Stimulated activated CD4-positive, alpha-beta T cell treated with anti-CD3 and anti-CD28 coated beads, TNF-alpha, amount 100 ng/mL, for 1 hour (primary cell): ENCODE measurements at places on chromosomes 5 and 9.

- no peak for DNase-seq
Observed at GRCh38 chr5:34692786-34693185, 36.7 kb downstream of the RAI14 start.

GRCh38 chr5:36953043-36953442 lies 76.5 kb downstream of the NIPBL start:
- no peak for DNase-seq

GRCh38 chr9:6630502-6631206 lies 14.9 kb downstream of the GLDC start:
- DNase-seq, result no peak

DNA sequence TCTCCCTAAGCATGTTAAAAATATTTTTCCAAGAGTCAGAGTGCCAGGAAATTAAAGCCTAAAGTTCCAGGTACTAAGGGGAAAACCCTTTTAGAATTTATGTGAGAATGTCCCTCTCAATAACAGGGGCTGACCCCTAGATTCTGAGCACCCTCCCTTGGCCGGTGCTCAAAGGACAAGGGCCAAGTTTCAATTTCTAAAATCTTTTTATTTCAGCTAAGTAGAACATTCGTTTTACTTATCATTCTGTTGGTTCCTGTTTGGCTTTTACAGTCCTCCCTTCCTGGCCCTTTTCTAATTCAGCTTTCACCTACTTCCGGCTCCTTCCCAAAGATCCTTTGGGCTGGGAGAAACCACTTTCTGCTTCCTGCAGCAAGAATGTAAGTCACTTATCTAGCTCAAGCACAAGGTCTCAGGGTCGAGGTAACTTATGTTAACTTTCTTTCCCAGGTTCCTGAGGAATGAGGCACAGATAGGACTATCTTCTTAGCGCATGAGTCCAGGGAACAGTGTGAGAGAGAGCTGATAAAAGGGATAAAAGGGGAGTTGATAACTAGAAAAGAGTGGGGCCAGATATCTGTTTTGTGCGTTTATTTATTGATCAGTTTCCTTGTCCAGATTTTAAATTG lies 34.6 kb upstream of the F2RL2 start:
- DNase-seq, result no peak

- DNase-seq, result no peak
Observed at GRCh38 chr9:87701931-87702421, 23.9 kb upstream of the CTSL start.

- DNase-seq, result no peak
Observed at GRCh38 chr9:83472221-83472665, 66.0 kb downstream of the FRMD3 start.

- no peak for DNase-seq
Observed at GRCh38 chr5:6279607-6280006, 98.7 kb downstream of the MED10 start.

DNA sequence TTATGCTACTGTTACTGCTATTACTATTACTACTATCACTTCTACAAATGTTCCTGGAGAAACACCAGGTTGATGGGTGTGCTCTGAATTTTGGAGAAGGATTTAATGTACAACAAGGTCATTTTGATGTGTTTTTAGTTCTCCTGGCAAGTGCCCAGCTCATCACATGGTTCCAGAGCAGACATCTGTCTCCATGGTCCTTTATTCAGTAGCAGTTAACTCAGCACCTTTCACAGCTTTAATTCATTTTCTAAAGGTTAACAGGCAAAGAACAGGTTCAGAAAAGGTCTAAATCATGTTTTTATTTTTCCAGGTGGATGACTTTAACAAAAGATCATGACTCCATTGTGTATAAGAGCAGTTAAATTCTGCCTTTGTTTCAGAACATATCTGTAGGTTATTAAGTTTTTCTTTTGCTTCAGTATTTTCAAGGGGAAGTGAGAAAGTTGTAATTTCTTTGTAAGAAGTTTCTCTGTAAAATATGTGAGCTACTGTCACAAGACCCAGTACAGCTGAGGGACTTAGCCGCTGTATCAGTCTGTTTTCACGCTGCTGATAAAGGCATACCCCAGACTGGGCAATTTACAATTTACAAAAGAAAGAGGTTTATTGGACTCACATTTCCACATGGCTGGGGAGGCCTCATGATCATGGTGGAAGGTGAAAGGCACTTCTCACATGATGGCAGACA lies 41.9 kb downstream of the MTRR start:
- DNase-seq, result no peak

DNA sequence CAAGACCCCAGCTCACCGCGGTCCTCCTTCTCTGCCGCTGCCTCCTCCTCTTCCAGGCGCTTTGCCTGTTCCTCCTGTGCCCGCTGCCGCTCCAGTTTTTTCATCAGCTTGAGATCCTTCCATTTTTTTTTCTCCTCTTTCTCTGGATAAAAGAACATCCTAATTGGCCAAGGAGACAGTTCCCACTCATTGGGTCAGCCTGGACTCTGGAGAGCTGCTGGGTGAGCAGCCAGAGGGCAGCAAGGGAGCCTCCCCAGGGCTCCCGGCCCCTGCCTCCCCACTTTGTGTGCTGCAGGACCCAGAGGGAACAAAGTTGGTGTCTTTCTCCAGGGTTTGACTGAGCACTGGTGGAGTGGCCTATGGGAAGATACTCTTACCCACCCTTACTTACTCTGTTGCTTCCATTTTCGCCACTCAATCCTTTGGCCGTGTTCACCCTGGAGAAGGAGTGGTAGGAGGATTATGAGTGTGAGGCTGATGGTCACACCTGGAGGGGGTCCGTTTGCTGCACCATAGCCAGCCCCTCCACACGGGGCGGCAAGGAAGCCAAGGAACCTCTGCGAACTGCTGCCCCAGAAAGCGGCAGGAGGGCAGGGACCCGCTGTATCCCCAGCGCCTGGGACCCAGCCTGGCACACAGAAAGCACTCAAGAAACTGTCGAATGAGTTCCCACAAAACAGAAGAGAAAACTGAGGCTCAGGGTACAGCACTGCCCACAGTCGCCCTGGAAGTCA lies 708 bp downstream of the SPOUT1 start:
- DNase-seq, result no peak

DNA sequence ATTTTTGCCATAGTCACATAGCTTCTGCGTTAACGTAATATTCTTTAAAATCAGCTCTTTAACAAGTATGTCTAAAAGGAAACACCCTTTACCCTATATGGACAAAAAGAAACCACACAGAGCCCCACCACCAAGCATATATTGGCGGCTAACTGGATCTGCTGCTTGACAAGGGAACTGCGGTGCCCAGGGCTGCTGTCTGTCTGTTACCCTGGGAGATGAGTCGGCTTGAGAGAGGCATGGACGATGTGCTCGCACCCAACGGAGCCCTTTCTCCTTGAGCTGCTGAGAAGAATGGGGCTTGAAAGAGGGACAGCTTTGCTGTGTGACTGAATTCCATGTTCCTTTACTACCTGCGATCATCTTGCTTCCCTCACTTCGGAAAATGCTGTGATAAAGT lies 158.6 kb upstream of the SHB start:
- no peak for DNase-seq

- DNase-seq, result no peak
Observed at GRCh38 chr9:137879052-137879451, 1.5 kb downstream of the CACNA1B start.

GRCh38 chr5:92041911-92042660 lies 659.0 kb upstream of the ARRDC3 start:
- no peak for DNase-seq

- DNase-seq, result no peak
Observed at GRCh38 chr5:174093123-174093522, 47.6 kb downstream of the NSG2 start.

DNA sequence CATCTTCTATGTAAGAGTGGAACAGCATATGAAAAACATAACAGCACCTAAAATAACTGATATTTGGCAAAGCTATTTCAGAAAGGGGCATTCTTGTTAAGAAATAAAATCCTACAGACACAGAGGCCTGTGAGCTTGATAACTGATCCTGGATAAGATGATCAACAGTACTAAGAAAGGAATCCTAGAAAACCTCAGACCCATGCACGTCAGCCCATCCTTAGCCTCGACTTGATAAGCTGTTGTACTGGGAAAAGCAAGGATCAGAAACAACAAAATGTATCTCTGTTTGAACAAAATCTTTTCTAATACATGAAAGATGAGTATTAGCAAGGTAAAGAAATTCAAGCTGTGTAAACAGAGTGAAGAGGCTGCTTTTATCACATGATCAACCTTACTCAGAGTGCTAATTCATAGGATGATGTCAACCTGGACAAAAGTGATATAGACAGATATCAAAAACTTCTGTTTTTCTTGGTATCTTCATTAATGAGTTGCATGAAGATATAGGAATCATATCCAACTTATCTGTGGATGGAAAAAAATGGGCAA lies 15.2 kb downstream of the LIFR start:
- DNase-seq, result no peak

DNA sequence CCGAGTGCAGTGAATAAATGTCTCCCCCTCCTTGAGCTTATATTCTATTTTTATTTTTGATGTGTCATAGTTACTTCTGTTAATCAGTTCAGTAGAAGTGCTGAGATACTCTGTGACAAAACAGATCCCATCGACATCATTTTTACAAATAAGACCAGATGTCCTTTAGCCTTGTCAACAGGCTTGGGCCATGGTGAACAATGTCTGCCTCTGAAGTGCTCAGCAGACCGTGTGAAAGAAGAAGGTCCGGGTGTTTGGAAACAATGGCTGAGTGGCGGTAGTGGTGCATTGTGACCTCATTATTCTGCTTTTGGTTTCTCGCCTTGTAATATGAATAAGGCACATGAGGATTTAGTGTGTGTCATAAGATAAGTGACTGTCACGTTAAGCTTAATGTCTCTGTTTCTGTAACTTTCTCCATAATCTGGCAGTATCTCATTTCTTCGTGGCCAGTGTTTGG lies 71.2 kb downstream of the SYK start:
- no peak for DNase-seq

GRCh38 chr5:140113180-140113698 lies 670 bp upstream of the PURA start:
- no peak for DNase-seq

GRCh38 chr9:70534061-70534460 lies 119.6 kb upstream of the KLF9 start:
- no peak for DNase-seq

DNA sequence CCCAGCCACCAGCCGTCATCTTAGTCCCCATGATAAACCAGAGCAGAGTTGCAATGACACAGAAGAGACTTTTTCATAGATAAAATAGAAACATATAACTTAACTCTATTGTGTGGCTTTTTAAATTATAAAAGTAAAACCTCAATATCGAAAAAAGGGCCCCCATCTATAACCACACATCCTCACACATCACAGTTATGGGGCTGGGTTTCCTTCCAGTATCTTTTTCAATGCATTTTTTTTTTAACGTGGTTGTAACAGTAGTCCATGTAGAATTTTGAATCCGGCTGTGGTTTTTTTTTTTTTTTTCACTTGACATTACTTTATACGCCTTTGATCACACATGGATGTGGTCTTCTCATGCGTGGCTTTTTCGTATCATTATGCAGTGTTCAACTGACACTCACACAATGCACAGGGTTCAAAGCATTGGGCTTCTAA lies 77.4 kb downstream of the CFAP77 start:
- DNase-seq, result no peak

DNA sequence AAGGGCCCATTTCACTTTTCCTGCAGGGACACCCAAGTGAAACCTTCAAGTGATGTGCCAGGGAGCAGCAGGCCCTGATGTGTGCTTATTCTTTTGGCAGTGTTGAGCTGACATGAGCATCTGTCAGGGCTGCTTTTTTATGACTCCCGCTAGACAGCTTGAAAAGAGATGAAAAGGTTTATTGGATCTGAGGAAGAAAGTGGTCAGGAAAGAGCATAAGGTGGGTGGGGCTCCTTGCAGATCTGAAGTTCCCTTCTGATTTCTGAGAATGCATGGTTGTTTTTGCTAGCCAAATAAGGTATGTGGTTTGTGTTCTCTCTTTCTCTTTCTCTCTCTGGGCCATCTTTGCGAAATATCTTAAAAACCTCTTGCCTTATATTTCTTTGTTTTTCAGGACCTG lies 316.1 kb downstream of the DMRT2 start:
- no peak for DNase-seq

- no peak for DNase-seq
Observed at GRCh38 chr5:75265731-75266130, 29.1 kb upstream of the ANKRD31 start.

DNA sequence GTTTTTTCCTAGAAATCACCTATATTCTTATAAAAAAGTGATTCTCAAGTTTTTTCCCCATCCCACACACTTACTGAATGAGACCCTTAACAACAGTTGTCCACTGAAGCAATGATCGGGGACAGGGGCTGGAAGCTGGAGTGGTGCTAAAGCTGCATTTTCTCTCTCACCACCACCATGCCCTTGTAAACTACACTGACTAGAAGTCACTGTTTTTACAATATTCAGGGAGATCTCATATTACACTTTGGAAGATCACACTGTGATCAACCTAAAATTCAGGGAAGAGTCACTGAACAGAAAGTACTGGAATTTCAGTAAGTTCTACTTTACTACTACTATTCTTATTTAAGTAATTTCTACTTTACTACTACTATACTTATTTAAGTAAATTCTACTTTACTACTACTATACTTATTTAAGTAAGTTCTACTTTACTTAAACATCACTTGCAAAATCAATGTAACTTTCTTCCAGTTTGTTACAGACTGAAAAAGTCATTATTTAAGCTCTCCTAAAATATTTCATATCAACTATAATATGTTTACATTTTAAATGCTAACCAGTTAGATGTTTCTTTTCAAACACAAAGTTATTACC lies 164.3 kb downstream of the AGTPBP1 start:
- no peak for DNase-seq

DNA sequence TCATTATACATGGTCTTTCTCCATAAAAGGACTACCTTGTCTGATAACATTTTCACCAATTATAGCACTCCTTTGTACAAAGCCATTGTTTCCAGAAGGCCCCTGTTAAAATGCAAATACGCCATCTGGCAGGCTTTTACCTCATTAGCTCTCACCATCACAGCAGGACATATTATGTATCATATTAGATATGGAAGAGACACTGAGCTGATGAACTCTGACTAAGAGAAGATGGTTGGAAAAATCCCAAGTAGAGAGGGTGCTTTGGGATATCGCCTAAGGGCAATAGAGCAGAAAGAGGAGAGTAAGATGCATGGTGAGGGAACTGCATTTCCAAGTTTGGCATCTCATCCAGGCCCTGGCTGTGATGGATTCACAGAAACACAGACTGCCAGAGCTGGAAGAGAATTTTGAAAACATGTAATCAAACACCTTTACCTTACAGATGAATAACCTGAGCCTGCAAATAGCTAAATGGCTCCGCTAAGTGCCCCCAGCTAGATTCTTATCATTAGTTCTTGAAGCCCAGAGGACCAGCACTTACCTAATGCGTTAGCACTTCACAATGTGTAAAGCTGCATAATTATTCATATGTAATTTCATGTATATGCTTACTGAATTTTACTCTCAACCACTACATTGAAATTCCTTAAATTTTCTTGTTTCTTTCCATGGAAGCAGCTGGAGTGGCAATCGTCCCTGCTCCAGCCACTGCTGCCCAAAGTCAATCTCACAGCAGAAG lies 393.6 kb upstream of the IZUMO3 start:
- no peak for DNase-seq

DNA sequence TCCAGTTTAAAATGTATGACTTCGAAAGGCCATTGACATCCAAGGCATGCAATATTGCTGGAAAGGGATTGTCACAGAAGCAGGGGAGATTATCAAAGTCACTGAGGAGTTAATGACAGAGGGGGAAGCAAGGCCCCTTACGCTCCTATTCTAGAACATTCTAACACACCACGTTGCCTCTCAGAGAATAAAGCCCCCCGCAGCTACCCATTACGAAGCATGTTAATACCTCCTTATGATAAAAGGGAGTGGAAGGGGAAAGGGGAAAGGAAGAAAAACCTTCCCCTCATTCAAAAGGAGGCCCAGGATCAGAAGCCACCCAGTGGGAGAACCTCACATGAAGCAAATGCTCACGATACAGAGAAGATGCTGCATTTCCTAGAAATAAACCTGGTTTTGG lies 213.6 kb downstream of the DAB2IP start:
- DNase-seq, result no peak
